Naive B cell (primary cell): ENCODE measurements at places on chromosomes 11 and 22. TPM values are rescaled to one million over a fixed set of nuclear protein-coding genes. Genes with fewer than 3 reads are reported as not detected.

FOLR1 gene
- polyA plus RNA-seq = not detected

UPK3A gene
- not detected for polyA plus RNA-seq

PRG2 gene
- polyA plus RNA-seq = not detected

TSG101 gene
- polyA plus RNA-seq = 101 TPM

GPR83 gene
- not detected for polyA plus RNA-seq

KRTAP5-8 gene
- polyA plus RNA-seq = not detected

LRRC75B gene
- polyA plus RNA-seq = not detected

MRE11 gene
- polyA plus RNA-seq = 19.5 TPM

APOA4 gene
- not detected for polyA plus RNA-seq

ZDHHC8 gene
- polyA plus RNA-seq = 2.1 TPM

OR52N4 gene
- not detected for polyA plus RNA-seq

SPA17 gene
- polyA plus RNA-seq = 0.70 TPM

C1QTNF4 gene
- not detected for polyA plus RNA-seq
